RPMI7951 (cell line): ENCODE measurements at places on chromosomes 13 and 19. TPM values are rescaled to one million over a fixed set of nuclear protein-coding genes. Genes with fewer than 3 reads are reported as not detected.

- DNase-seq: no peak
Measured at GRCh38 chr13:78193846-78194245, 275.2 kb upstream of the EDNRB start.

DNA sequence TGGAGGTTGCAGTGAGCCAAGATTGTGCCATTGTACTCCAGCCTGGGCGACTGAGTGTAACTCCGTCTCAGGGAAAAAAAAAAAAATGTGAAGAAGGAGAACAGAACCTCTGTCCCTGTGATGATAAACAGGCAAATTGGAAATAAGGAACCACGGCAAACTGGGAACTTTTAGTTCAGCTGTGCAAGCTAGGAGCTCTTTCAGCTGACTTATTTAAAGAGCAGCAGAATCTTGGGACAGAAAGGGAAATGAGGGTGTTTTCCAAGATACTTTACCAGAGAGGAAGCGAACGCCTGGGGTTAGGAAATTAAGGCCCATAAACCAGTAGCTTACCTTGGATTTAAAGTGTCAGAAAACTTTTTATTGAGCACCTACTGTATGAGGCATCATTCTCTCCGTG, 3.0 kb upstream of the UPF1 start:
- DNase-seq: no peak

DNA sequence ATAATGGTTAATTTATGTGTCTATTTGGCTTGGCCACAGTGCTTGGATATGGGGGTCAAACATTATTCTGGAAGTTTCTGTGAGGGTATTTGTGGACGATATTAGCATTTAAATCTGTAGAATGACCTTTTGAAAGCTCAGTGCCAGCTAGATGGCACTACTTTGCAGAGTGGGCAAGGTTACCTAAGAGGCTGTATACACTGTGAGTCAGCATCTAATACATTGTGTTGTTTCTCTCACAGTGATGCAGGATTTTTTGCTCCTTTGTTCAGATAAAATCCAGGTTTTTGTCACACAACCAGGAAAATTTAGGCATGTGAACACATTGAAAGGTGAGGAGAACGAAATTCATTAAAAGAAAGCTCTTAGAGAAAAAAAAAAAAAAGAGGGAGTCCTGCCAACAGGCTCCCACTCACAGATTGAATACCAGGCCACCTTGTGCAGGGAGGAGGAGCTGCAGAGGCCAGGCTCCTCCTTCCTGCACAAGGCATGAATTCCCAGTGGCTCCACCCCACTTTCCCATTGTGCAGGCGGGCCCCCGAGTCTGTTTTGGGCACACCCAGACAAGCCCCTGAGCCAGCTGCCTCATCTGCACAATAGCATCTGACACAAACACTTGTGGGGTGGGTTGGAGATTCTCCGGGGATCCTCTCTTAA, 551.0 kb upstream of the ATXN8OS start:
- no peak for DNase-seq

The ZNF573 gene
- total RNA-seq: 3.1 and 4.9 TPM in 2 replicates
